HAP-1 (cell line): ENCODE measurements at places on chromosomes 16 and 17.

- DNase-seq: no peak
Measured at GRCh38 chr17:28536532-28537218, 15.7 kb downstream of the UNC119 start.

GRCh38 chr16:60074378-60074777 is 1340.3 kb upstream of the GOT2 start:
- DNase-seq: no peak

DNA sequence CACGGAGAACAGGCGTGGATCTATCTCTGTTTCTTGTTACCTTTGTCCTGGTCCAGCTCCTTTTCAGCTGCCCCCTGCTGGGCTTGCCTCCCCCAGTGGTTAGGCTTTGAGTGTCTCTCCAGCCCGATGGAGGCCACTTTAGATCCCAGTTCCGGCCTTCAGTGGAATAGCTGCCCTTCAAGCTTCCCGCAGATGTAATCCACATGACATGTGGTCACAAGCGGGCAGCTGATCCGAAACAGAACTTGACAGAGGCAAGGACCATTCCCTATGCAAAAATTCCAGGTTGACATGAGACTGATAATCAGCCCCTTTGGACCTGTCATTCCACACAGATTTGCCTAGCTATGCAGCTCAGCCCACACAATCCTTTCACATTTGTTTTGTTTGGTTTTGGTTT is 40.6 kb upstream of the AQP8 start:
- DNase-seq: no peak

DNA sequence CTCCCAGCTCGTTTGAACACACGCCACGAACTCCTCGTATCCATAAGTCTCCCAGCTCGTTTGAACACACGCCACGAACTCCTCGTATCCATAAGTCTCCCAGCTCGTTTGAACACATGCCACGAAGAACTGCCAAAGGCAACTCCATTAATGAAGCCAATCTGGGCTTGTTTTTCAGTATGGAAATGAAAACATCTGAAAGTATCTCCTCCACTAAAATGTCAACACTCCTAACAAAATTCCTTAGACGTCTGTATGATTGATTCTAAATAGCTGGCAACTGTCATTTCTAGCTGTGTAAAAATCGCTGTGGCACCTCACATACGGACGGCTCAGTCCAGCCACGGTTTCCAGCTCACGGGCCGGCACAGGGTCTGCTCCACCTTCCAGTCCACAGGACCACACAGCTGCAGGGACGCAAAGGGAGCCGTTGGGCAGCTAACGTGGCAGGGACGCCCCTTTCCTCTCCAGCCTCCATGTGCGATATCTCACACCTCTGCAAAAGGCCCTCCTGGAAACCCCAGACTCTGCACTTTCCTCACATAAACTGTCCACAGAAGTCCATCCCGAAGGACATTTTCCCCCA is 67.1 kb upstream of the METRNL start:
- no peak for DNase-seq

- no peak for DNase-seq
Measured at GRCh38 chr17:65398040-65398787, 163.2 kb downstream of the AXIN2 start.

DNA sequence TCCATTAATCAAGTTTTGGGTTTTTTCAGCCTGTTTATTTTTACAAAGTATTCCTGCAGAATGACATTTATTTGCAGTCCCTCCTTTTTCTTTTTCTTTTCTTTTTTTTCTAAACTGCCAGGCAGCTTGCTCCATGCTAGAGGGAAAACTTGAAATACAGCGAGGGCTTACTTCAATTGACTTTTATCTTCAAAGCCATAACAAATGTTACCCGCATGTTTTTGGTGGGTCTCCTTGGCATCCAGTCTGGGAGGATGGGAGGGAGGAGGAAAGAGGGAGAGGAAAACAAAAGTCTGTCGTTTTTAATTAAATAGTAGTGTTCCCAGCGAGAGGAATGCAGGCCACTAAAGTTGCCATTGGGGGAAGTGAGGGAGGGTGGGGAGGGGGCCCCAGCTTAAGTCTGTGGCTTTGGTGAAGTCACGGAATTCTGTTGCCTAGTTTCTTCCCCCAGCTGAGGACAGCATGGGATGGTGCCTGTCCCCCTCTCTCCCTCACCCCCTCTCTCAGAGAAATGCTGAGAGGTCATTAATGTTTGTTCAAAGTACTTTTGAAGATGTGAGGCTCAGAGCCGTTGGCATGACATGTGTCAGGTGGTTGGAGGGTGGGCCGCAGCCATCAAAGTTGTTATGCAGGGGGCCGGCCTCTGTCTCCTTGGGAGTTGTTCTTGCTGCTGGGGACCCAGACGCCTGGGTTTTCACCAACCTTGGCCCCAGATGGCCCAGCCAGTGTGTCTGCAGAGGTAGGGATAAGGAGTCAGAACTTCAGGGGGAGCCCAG is 2.9 kb downstream of the NKD1 start:
- no peak for DNase-seq

DNA sequence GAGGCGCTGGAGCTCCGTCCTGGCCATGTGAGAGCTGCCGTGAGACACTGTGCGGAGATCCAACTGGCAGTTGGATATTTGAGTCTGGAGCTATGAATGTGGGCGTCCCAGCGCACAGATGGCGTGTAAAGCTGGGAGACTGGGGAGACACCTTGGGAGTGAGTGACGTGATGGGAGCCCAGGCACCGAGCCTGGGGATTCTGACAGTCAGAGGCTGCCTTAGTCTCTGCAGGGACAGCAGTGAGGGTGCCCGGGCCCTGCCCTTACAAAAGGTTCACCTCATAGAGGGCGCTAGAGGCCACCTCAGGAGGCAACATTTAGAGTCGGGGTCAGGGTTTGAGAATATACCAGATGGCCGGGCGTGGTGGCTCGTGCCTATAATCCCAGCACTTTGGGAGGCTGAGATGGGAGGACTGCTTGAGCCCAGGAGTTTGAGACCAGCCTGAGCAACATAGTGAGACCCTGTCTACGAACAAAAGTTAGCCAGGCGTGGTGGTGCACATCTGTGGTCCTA is 194.1 kb upstream of the GSE1 start:
- no peak for DNase-seq

- DNase-seq: no peak
Measured at GRCh38 chr17:19388791-19389785, 2.1 kb upstream of the MFAP4 start.

DNA sequence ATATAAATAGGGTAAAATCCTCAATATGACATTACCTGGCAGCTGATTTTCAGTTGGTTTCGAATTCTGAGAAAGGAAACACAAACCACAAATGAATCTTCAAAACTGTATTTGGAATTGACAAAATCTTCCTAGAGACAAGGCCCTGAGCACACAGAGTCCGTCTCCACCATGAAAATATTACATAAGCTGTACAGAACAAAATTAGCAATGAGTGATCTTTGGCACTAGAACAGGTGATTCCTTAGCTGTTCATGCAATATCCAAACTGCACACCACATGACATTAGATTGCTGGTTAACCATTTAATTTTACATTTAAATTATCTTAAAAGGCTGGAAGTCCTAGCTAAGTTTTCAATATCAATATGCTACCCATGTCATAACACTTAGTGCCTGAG is 31.7 kb downstream of the GJC1 start:
- DNase-seq: no peak
